ENCODE measurements at places on chromosomes 1 and 21.

DNA sequence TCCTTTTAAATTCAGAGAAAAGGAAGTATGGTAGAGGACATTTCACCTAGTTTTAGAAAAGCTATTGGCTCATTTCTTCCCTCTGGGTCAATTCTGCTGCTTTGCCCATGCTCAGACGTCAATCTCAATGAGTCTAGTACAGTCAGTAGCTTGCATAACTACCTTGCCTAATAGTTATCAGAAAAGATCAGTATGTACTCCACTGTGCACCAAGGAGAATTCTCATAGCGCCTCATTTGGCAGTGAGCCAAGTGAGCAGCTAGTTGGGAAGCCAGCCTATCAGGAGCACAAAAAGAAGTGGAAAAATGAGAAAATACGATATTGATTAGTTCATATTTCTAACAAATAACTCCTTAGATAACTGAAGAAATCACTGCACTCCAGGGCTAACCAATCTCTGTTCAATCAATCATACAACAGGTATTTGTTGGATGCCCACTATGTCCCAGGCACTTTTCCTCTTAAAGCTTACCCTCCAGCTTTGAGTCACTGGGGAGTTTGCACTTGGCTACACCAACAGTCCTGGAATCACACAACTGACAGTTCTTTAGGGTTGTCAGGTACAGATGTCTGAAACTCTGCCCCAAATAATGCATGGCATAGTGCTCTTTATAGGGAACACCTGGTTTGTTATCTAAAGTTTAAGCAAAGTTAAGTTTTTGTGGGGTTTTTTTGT is 50.2 kb downstream of the PRDX6 start:
- no peak for DNase-seq

- no peak for DNase-seq
Observed at GRCh38 chr1:231983588-231984193, 357.1 kb downstream of the DISC1 start.

DNA sequence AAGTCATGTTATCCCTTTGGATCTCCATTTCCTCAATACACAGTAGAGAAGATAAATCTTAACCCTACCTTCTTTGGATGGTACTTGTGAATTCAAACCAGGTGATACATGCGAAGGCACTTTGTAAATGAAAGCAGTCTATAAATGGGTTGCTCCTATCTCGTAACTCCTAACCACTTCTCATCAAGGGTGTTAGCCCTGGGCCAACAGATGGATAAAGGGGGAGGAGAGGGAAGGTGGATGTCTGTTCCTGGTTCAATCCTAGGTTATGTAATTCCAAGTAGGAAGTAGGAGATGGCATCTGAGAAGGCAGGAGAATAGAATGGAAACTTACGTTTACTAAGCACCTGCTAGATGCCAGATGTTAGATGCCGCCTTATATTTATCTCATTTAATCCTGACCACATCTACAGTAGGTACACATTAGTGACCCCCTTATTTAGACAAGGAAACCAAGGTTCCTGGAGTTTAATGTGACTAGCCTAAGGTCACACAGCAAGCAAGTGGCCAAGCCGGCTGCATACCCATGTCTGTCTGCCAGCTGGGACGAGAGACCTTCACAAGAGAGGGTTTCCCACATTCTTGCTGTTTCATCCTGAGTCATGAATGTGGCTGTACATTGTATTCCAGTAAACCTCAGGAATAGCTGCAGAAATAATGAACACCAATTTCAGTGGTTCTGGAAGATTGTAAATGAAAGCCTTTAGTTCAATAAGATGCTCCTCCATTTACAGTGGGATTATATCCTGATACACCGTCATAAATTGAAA is 47.7 kb downstream of the ELAVL4 start:
- DNase-seq, result no peak

DNA sequence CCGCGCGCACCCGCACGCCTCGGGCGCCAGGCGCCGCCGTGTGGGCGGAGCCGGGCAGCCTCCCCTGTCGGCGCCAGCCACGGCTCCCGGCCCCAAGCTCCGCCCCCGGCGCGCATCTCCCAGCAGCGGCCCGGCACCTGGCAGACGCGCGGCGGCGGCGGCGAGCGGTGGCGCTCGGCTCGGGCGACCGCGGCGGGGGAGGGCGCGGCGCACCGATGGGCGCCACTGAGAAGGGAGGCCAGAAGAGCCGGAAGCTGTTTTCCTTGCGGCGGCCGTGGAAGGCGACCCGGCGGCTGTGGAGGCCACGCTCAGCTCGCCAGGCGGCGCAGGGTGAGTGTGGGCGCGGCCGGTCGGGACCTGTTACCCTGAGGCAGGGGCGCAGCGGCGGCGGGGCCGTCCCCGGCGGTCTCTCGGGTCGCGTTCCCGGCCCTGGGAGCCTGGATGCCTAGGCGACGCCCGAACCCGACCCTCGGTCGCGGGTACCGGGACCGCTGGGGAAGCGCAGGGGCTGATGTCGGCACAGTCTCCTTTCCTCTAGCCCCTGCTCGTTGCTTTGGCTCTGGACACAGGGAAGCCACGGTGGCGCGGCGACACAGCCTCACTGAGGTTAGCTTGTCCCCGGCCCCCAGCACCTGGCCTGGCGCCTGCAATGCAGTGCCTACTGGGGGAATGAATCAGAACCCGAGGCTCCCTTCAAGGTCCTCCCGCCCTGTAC is 54.9 kb upstream of the DNAJC6 start:
- peak; percentile 51 for DNase-seq

DNA sequence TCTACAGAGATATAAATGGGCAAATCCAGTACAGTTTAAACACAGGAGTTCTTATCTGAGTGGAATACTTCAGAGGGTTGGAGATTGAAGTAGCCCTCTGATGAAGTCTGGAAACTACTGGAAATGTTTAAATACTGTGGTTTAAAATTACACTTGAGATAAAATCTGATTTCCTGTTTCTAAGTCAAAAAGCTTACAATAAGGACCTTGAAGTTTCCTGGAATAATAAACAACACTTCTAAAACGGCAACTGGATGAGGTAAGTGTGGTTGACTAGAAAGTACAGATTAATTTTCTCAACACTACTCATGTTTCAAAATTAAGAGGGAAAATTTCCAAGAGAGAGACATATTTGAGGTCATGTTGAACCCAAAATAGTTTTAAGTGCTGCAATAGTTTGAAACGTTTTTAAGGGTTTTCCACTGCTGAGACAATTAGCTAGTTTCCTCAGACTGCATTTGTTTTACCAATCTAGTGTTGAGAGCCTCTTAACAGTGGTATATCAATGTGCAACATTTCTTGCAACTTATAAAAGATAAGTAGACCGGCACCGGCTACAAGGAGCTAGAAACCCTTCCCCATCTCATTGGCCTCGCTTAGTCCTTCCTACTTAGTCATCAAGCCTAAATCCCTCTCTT is 27.4 kb downstream of the KCNA3 start:
- DNase-seq, result no peak

DNA sequence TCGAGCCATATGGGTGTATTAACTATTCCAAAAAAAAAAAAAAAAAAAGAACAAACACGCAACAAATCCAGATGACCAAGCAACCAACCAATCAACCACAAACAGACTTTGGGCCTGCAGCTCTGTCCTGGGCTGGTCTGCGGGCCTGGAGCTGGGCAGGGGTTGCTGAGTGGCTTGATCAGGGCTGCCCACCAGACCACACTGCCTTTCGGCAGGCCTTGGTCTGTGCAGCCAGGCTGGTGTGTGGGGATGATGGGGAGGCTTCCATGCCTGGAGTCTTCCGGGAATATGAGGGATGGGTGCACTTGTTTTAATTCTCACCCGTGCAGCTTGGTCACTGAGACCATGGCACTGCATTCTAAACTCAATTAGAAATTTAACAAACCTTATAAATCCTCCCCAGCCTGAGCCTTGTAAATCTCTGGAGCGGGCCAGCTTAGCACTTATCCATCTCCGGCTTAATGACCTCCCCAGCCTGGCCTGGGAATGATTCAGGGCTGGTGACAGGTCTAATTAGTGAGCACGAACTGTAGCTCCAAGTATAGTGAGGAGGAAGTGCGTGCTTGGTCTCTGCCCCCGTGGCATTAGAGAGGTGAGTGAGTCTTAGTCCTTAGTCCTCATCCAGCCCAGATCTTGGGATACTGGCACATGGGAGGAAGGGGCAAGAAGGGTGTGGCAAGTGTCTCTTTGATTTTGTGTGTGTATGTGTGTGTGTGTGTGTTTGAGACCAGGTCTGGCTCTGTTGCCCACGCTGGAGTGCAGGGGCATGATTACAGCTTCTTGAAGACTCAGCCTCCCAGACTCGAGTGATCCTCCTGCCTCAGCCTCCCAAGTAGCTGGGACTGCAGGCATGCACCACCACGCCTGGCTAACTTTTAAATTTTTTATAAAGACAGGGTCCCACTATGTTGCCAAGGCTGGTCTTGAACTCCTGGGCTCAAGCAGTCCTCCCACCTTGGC is 74.6 kb upstream of the CSF3R start:
- no peak for DNase-seq

- peak; percentile 54 for DNase-seq
Observed at GRCh38 chr1:167936930-167937708, at the start of gene MPC2. Gene MPC2, minus strand, starts transcription at chr1:167937072. Its CDS starts 1,231 bp downstream, at chr1:167935841.

GRCh38 chr1:19311503-19311930 is 427 bp downstream of the AKR7A2 start:
- DNase-seq, result no peak

Data from activated naive CD4-positive, alpha-beta T cell (primary cell).